ENCODE measurements at places on chromosomes 4 and X. TPM values are rescaled to one million over a fixed set of nuclear protein-coding genes. Genes with fewer than 3 reads are reported as not detected.

BLOC1S4 gene
- 9.3 TPM for total RNA-seq

KCNIP4 gene
- total RNA-seq = not detected

ADH1A gene
- 0.50 TPM for total RNA-seq

MAGEA10 gene
- not detected for total RNA-seq

CHRNA9 gene
- not detected for total RNA-seq

VCX3B gene
- not detected for total RNA-seq

ABRAXAS1 gene
- total RNA-seq = 10.2 TPM

TBC1D8B gene
- 2.2 TPM for total RNA-seq

DNA sequence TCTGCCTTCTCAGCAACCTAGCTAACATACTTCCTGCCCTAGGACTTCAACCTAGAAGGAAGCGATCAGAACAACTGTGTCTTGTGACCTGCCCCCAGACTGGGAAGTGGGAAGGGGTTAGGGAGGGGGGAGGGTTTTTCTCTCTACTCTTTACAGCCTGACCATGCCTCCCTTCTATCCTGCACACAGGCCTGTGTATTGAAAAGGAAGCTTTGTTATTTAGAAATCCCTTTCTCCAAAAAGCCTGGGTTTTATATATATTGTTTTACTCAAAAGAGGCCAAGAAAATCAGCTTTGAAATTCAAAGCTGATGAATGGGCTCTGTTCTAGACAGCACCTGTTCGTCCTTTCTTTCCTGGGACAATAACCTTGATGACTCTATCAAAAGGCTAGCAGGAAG is 35.2 kb upstream of the SMS start:
- DNase-seq = no peak
- no peak overlapping the region for H3K27ac ChIP-seq
- no peaks in the 10 kb centered on the region for H3K36me3 ChIP-seq
- no peaks in the 10 kb centered on the region for H3K27me3 ChIP-seq
- H3K4me3 ChIP-seq = no peak overlapping the region

- no peak overlapping the region for H3K4me3 ChIP-seq
- H3K4me1 ChIP-seq = no peaks in the 10 kb centered on the region
- no peak overlapping the region for H3K27ac ChIP-seq
- no peak for DNase-seq
Observed at GRCh38 chrX:143455046-143455445, 62.2 kb downstream of the SPANXN3 start.

DNA sequence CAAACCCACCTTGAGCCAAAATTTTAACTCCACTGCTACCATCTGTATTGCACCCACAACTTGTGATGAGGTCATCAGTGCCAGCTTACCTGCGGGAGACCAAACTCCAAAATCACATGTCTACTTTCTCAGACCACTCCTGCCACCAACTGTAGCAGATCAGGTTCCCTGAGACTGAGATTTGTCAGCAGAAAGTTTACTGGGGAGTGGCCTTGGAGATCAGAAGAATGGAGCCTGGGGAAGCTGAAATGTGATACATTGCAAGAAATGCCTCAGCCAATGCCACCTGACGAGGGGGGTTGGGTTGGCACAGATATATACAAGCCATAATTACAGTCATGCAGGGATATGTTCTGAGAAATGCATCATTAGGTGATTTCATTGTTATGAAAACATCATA is 19.1 kb downstream of the HAUS3 start:
- H3K27ac ChIP-seq = no peak overlapping the region
- no peak for DNase-seq
- no peaks in the 10 kb centered on the region for H3K4me1 ChIP-seq
- H3K36me3 ChIP-seq = no peaks in the 10 kb centered on the region

- H3K4me3 ChIP-seq = no peak overlapping the region
- H3K27ac ChIP-seq = no peak overlapping the region
- H3K36me3 ChIP-seq = no peaks in the 10 kb centered on the region
Observed at GRCh38 chr4:20431543-20431951, 179.8 kb downstream of the SLIT2 start.

- H3K4me3 ChIP-seq = no peak overlapping the region
- no peak overlapping the region for H3K27ac ChIP-seq
- DNase-seq = no peak
- H3K4me1 ChIP-seq = no peaks in the 10 kb centered on the region
- H3K27me3 ChIP-seq = no peaks in the 10 kb centered on the region
Observed at GRCh38 chr4:152572417-152573086, 36.7 kb upstream of the FBXW7 start.

- DNase-seq = no peak
- H3K27me3 ChIP-seq = no peaks in the 10 kb centered on the region
- H3K36me3 ChIP-seq = no peaks in the 10 kb centered on the region
Observed at GRCh38 chr4:102469806-102470205, 31.4 kb upstream of the NFKB1 start.

GRCh38 chr4:177380730-177381287 is 61.4 kb downstream of the AGA start:
- no peaks in the 10 kb centered on the region for H3K36me3 ChIP-seq
- no peak overlapping the region for H3K27ac ChIP-seq
- no peaks in the 10 kb centered on the region for H3K4me1 ChIP-seq
- DNase-seq = no peak
- H3K27me3 ChIP-seq = no peaks in the 10 kb centered on the region
- no peak overlapping the region for H3K4me3 ChIP-seq

- no peak for DNase-seq
- no peaks in the 10 kb centered on the region for H3K27me3 ChIP-seq
- H3K4me1 ChIP-seq = no peaks in the 10 kb centered on the region
- no peak overlapping the region for H3K27ac ChIP-seq
- no peaks in the 10 kb centered on the region for H3K36me3 ChIP-seq
- H3K4me3 ChIP-seq = no peak overlapping the region
Observed at GRCh38 chr4:93072292-93072691, 756.3 kb upstream of the ATOH1 start.

DNA sequence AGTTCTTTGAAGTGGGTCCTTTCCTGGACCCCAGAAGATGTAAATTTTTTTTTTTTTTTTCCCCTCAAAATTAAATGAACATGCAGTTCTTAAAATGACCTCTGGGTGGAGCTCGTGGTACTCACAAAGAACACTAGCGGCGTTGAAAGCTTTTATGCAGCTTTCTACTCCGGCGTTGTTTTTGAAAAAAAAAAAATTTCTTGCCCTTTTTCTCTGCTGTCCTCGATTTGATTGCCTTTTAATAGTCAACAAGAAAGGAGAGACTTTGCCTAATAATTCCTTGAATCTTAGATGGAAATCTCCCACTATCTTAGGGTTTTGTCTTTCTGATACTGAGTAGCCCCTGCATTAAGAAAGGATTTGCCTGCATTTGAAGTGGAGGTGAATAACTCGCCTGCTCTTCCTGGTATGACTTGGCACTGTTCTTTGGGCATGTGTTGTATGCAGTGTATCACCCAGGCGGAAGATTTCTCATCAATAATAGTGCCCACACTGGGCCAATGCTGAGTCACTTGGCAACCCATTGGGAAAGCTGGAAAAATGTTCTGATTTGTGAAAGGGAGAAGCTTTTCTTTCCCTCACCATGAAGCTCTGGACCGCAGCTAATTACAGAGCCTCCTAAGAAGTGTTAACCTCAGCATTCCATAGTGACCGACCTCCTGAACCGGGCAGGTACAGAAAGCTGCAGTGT is 104.0 kb downstream of the PHEX start:
- no peak for DNase-seq
- no peaks in the 10 kb centered on the region for H3K4me1 ChIP-seq
- no peak overlapping the region for H3K27ac ChIP-seq

GRCh38 chr4:76486588-76487276 is 51.7 kb downstream of the SHROOM3 start:
- H3K36me3 ChIP-seq = no peaks in the 10 kb centered on the region
- no peak overlapping the region for H3K27ac ChIP-seq
- H3K27me3 ChIP-seq = no peaks in the 10 kb centered on the region
- DNase-seq = no peak
- no peak overlapping the region for H3K4me3 ChIP-seq

Data from psoas muscle (tissue), 8 donors.